ENCODE measurements at places on chromosomes 7 and 10.

DNA sequence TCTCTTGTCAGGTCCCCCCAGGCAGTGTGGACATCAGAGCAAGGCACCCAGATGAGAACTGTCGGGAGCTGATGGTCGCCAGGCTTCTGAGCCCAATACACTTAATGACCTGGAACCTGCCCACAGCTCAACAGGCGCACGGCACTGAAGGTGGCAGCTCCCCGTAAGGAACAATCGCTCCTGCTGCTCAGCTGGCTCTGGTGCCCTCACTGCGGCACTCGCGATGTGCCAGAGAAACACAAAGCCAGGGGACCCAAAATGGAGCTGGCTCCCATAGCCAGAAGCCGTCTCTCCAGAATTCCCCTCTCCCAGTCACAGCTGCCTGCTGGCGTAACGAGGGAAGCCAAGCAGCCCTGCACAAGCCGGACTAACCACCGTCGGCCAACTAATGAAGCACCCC, 6.3 kb downstream of the CALN1 start:
- no peak for DNase-seq

DNA sequence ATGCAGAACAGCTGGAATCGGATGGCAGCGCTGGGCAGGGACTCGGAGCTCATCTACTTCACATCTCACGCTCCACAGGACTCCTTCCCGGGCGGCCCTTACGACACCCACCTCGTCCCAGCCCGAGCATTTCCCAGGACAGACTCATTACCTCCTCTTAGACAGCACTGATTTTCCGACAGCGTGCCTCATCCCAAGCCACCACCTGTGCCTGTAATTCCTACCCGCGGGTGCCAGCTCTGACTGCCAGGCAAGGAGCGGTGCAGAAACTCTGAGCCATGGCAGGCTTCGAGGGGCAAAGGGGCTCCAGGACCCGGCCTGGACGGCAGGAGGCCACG, 25.6 kb downstream of the GPER1 start:
- no peak for DNase-seq

DNA sequence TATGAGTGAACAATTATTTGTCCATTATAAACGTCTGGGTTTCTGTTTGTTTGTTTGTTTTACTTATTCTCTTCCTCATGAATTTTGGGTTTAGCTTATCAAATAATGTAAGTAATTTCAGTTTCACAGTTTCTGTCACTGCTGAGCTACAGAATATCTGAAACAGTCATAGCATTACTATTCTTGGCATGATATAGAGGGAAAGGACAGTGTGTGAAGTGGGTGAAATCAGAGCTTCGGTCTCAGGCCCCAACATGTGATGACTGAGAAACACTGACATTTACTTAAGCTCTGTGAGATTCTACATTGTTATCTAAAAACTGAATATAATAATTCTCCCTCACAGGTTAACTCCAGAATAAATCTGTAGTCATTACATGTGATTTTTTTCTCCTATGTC, 8.8 kb upstream of the OR6V1 start:
- DNase-seq = no peak

DNA sequence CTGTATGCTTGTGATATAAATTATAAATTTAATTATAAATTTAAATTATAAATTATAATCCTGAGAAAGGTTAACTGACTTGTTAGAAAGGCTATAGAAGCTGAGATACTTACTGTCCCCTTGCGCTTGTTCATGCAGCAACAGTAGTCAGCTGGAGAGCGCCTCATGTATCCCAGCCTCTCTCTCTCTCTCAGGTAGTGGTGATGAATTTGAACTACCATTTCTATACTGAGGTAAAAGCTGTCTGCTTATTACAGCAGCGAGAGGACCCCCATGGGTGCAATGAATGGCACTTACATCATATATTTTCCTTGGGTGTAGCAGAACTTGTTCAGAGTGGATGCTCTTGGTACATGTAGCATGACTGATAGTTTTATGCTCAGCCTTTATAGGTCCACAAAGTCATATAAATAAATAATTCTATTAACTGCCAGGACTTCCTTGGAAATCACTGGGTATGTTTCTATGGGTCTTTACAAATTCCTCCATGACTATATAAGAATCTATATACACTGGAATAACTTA, 1308.7 kb downstream of the REEP3 start:
- DNase-seq = no peak

GRCh38 chr7:138170959-138171703, 94.9 kb downstream of the AKR1D1 start:
- DNase-seq = no peak

- DNase-seq = no peak
Measured at GRCh38 chr10:131207176-131207575, 104.3 kb downstream of the TCERG1L start.

GRCh38 chr7:155570171-155570958, 24.0 kb upstream of the CNPY1 start:
- no peak for DNase-seq
